ENCODE measurements at places on chromosomes 16 and 17. TPM values are rescaled to one million over a fixed set of nuclear protein-coding genes. Genes with fewer than 3 reads are reported as not detected.

The LASP1 gene
- total RNA-seq = 174 TPM

The SMIM22 gene
- not detected for total RNA-seq

The TMEM88 gene
- not detected for total RNA-seq

GRCh38 chr16:53465606-53466280 lies 31.5 kb downstream of the RBL2 start:
- no peak for DNase-seq

- no peak for DNase-seq
Measured at GRCh38 chr16:67713647-67714273, 5.4 kb downstream of the GFOD2 start.

DNA sequence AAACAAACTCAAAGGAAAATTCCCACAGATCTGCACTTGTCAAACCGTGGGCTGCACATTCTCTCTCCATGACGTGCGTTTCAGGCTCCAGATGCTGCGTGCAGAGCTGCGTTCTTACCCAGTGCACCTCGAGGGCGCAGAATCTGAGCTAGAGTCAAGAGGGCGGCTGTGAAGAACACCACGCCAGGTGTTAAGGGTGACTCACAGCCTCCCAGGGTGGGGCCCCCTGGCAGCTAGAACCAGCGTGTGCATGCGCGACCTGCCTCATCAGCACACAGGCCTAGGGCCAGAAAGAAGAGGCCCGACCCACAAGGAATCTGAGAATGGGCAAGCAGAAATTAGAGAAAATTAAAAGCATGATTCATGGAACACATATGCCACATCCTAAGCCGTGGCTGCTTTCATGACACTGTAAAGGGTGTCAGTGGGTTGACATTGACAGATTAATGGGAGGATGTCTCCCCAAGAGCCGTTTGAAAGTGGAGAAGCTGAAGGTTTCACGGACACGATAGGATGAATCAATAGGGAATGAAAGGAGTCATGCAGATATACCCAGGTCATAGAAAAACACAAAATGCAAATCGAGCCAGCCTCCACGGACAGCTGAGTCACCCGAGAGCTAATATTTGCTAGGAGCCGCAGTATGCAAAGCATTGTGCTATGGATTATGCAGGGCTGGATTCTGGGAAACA lies 29.0 kb downstream of the MARCHF10 start:
- no peak for DNase-seq

- DNase-seq = no peak
Measured at GRCh38 chr16:26178298-26178697, 486.5 kb downstream of the HS3ST4 start.

- DNase-seq = peak; percentile 49
Measured at GRCh38 chr16:73405851-73406250, 357.9 kb upstream of the ZFHX3 start.

Data from SJSA1 (cell line).